Activated T-helper 1 cell treated with anti-CD3 and anti-CD28 coated beads, Interleukin-12 subunit alpha, Interleukin-12 subunit beta, Interleukin-2, Interleukin-4 antibody, amounts not matched to agents 30 ng/mL and 10 ng/mL and 1 ng/mL, durations not matched to agents 14 hours and 24 hours and 36 hours (primary cell): ENCODE measurements at places on chromosomes 1 and 21. TPM values are rescaled to one million over a fixed set of nuclear protein-coding genes. Genes with fewer than 3 reads are reported as not detected.

GRCh38 chr21:15309022-15309590 lies 244.3 kb upstream of the NRIP1 start:
- no peaks in the 10 kb centered on the region for H3K27me3 ChIP-seq
- H3K36me3 ChIP-seq = no peaks in the 10 kb centered on the region
- H3K4me1 ChIP-seq = no peaks in the 10 kb centered on the region
- no peak overlapping the region for H3K4me3 ChIP-seq
- DNase-seq = no peak

DNA sequence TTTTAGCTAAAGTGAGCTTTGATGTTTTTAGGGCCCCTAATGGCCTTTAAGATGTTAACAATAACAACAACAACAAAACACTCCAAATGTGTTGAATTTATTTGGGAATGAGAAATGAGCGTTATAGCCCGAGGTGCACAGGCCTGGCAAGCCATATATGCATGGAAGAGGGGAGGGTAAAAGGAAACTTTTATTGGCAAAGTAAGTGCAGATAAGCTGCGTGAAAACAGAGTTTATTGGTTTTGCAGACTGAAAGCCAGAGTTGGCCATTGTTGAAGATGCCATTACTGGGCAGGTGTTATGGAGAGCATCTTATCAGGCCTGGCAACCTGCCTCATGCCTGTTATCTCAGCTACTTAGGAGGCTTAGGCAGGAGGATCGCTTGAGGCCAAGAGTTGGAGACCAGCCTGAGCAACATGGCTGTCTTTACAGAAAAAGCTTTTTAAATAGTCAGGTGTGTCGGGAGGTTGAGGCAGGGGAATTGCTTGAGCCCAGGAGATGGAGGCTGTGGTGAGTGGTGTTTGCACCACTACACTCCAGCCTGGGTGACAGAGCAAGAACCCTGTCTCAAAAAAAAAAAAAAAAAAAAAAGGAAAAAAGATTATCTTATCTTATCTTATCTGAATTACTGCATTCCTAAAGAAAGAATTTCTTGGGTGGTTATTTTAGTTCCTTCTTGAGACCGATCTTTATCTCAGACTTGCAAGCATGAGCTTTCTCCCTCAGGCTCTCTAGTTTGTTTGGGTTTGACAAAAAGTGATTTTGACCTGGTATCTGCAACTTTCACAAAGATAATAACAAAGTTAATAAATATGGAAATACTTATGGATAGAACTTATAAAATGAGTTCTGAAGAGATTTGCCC lies 1.7 kb downstream of the PATJ start:
- H3K27ac ChIP-seq = no peak overlapping the region
- H3K4me3 ChIP-seq = peak overlapping the region; percentile 73
- DNase-seq = no peak
- H3K36me3 ChIP-seq = peaks cover 10% of the 10 kb centered on the region
- H3K4me1 ChIP-seq = peaks cover 22% of the 10 kb centered on the region
- H3K27me3 ChIP-seq = no peaks in the 10 kb centered on the region

Gene AGO4
- 7.5 and 8.0 TPM in 2 replicates for total RNA-seq

Gene HORMAD1
- not detected in 2 replicates for total RNA-seq

GRCh38 chr1:151282883-151283725 lies 1.0 kb downstream of the ZNF687 start:
- peak overlapping the region; percentile 94 for H3K4me3 ChIP-seq
- peaks cover 16% of the 10 kb centered on the region for H3K36me3 ChIP-seq
- no peaks in the 10 kb centered on the region for H3K27me3 ChIP-seq
- peaks cover 28% of the 10 kb centered on the region for H3K4me1 ChIP-seq
- H3K27ac ChIP-seq = peak overlapping the region; percentile 94

GRCh38 chr1:157819896-157820295 lies at the start of gene FCRL1:
FCRL1 (minus strand) TSS chr1:157820120; CDS start chr1:157820037, 83 bp downstream.
- no peaks in the 10 kb centered on the region for H3K4me1 ChIP-seq
- no peak within 1 kb of the TSS for H3K27ac ChIP-seq
- H3K4me3 ChIP-seq = no peak within 1 kb of the TSS
- DNase-seq = no peak
- H3K36me3 ChIP-seq = no peaks in the 10 kb centered on the region

GRCh38 chr21:44425895-44426662 lies 29.2 kb upstream of the LRRC3 start:
- no peak for DNase-seq
- no peaks in the 10 kb centered on the region for H3K27me3 ChIP-seq
- H3K4me3 ChIP-seq = peak overlapping the region; percentile 42
- H3K4me1 ChIP-seq = no peaks in the 10 kb centered on the region

- peak overlapping the region; percentile 76 for H3K27ac ChIP-seq
- H3K4me3 ChIP-seq = no peak overlapping the region
- no peak for DNase-seq
- H3K27me3 ChIP-seq = no peaks in the 10 kb centered on the region
- H3K4me1 ChIP-seq = peaks cover 87% of the 10 kb centered on the region
Observed at GRCh38 chr1:110637475-110637874, 31.3 kb upstream of the KCNA2 start.

- H3K27me3 ChIP-seq = peaks cover 2% of the 10 kb centered on the region
- no peaks in the 10 kb centered on the region for H3K4me1 ChIP-seq
- H3K4me3 ChIP-seq = no peak overlapping the region
- no peak for DNase-seq
Observed at GRCh38 chr1:110492573-110492972, 26.4 kb downstream of the KCNA10 start.

DNA sequence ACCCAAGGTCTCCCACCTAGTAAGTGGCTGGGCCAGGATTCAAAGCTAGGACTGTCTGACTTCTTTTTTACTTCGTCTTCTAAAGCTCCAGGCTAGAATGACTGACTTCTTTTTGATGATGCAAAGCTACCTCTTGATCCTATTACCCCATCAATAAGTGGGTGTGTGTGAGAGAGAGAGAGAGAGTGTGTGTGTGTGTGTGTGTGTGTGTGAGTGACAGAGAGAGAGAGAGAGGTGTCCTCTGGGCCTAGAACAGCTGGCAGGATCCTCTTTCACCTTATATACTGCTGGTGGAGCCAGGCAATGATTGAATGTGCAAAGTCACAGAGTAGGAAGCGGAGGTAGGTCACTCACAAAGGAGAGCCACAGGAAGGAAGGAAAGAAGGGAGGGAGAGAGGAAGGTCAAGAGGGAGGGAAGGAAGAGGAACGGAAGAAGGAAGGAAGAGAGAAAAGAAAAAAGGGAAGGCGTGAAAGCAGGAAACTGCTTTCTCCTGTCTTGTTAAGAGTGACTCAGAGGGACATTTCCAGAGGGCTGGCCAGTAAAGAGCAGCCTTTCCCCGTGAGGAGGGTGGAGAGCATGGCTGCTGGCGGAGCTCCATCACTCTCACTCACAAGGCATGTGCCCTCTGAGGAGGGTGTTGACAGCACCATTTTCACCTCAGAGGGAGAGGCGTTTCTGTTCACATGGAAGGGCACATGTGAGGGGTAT lies 68.9 kb downstream of the CDC7 start:
- peak overlapping the region; percentile 36 for H3K27ac ChIP-seq
- peaks cover 32% of the 10 kb centered on the region for H3K4me1 ChIP-seq
- H3K36me3 ChIP-seq = peaks cover 11% of the 10 kb centered on the region
- H3K4me3 ChIP-seq = no peak overlapping the region
- DNase-seq = no peak

Gene PRRX1
- not detected in 2 replicates for total RNA-seq

DNA sequence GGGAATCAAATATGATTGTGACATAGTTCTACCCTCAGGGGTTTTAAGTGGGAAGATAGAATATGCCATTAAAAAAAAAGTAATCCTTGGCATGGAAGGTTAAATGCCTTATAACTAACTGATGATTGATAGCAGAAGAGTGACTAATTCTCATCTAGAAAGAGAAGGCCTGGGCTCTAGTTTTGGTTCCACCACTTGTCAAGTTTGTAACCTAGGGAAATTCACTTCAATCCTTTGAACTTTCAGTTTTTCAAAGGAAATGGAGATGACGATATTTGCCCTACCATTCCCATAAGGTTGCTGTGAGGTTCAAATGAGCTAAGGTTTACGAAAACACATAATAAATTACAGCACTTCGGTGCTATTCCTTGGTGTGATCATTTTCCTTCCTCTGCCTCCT lies 88.5 kb downstream of the GPR88 start:
- H3K4me3 ChIP-seq = no peak overlapping the region
- DNase-seq = no peak
- no peak overlapping the region for H3K27ac ChIP-seq

- no peaks in the 10 kb centered on the region for H3K36me3 ChIP-seq
- H3K27me3 ChIP-seq = peaks cover 61% of the 10 kb centered on the region
- no peak overlapping the region for H3K27ac ChIP-seq
Observed at GRCh38 chr1:212512816-212513559, 80.3 kb downstream of the NENF start.

DNA sequence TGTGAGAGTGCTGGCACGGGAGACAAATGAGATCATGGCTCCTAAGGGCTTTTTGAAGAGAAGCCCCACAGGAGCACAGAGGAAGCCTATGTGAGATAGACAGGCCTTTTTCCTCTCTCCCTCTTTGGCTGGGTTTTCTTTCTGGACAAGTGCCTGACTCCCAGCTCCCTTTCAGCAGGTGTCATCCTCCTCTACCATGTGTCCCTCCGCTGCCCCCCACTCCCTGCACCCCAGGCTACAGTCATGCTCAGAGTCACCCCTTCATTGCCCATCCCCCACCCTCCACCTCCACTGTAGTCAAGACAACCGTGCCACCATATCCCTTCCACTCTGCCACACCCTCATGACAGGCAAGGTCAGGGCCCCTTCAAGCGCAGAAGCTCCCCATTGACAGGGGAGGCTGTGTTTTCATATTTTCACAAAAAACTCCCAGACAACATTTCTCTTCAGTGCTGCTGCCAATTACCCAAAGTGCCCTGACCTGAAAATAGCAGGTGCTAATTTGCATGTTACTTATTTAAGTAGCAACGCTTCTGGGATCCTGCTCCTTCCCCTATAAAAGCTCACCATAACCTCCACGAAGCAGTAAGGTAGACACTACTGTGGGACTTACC lies 92.1 kb upstream of the IPO9 start:
- no peak for DNase-seq
- H3K4me1 ChIP-seq = peaks cover 5% of the 10 kb centered on the region
- peaks cover 53% of the 10 kb centered on the region for H3K27me3 ChIP-seq
- H3K27ac ChIP-seq = no peak overlapping the region
- H3K36me3 ChIP-seq = no peaks in the 10 kb centered on the region

Gene LAPTM5
- total RNA-seq = 199 and 214 TPM in 2 replicates

GRCh38 chr21:33844104-33844889 lies 71.3 kb downstream of the ATP5PO start:
- no peak overlapping the region for H3K4me3 ChIP-seq
- no peaks in the 10 kb centered on the region for H3K36me3 ChIP-seq
- H3K4me1 ChIP-seq = no peaks in the 10 kb centered on the region
- no peak for DNase-seq
- no peaks in the 10 kb centered on the region for H3K27me3 ChIP-seq

DNA sequence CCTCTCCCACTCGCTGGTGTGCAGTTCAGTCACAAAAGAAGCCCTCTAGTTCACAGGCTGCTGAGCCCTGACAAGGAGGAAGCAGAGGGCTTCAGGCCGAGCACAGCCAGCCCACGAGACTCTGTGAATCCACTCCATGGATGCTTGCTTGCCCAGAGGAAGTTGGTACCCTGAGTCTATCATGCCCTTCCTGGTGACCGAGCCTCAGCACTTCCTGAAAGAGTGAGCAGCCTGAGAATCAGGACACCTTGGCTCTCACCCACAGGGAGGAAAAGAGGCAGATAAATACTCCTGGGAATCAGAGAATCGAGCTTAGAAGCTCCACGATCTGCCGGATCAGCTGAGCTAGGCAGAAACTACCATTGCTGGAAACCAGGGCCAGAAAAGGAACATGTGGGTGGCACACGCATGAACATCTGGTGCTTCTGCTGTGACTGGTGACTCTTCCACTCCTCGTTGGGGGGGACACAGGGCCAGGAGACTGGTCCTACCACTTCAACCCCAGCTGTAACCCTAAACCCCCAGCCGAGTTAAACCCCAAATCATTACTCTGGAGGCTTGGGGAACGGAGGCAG lies 376.3 kb upstream of the CAMK1G start:
- H3K36me3 ChIP-seq = no peaks in the 10 kb centered on the region
- no peak overlapping the region for H3K4me3 ChIP-seq
- peaks cover 50% of the 10 kb centered on the region for H3K27me3 ChIP-seq
- no peak for DNase-seq

DNA sequence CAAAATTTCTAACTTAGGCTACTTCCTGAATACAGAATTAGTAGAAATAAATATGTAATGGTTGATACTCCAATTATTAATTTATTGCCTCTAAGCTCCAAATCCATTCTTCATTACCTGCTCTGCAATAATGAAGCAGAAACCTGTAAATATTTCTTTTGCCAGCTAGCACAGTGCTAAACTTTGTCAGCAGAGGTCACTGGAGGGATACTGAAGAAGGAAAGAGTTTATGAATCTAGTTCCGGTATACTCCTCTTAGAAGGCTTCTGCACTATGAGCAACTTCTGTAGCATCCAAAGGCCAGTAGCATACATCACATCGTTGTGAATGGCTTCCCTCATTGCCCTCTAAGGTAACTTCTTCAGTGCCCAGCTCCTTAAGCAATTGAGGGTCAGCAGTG lies 81.0 kb upstream of the LHX8 start:
- no peak overlapping the region for H3K4me3 ChIP-seq
- no peaks in the 10 kb centered on the region for H3K27me3 ChIP-seq
- H3K36me3 ChIP-seq = no peaks in the 10 kb centered on the region
- no peak overlapping the region for H3K27ac ChIP-seq
- no peak for DNase-seq
- no peaks in the 10 kb centered on the region for H3K4me1 ChIP-seq

- H3K4me3 ChIP-seq = no peak overlapping the region
- DNase-seq = no peak
- no peak overlapping the region for H3K27ac ChIP-seq
- peaks cover 2% of the 10 kb centered on the region for H3K36me3 ChIP-seq
- no peaks in the 10 kb centered on the region for H3K27me3 ChIP-seq
Observed at GRCh38 chr1:193525411-193525810, 339.0 kb upstream of the B3GALT2 start.

Gene KIAA0040
- 43.8 and 45.6 TPM in 2 replicates for total RNA-seq

Gene B3GALT2
- total RNA-seq = 0.13 TPM in 1 of 2 replicates, not detected in the other

DNA sequence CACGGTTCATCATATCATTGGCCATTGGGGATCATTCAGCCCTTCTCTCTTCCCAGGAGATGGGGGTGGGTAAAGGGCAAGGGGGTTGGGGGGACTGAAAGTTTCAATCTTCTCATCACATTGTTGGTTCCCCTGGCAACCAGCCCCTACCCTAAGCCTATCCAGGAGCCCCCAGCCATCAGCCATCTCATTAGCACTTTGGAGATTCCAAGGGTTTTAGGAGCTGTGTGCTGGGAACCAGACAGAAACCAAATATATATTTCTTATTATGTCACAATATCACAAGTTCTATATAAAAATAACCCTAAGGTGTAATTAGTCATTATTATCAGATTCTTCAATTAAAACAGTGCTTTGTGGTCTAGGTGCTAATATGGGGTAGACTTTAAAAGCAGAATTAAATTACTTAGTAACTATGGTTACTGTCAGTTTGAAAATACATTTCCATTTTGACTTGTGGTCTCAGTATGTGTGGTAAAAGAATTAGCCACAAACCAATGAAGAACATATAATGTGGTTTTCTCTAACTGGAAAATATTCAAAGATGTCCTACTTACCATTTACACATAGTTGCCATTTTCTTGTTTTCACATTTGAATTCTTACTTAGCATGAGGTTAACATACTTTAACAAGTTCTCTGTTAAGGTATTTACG lies 28.1 kb downstream of the IL23R start:
- no peaks in the 10 kb centered on the region for H3K27me3 ChIP-seq
- no peak overlapping the region for H3K27ac ChIP-seq
- H3K4me1 ChIP-seq = peaks cover 38% of the 10 kb centered on the region
- no peak overlapping the region for H3K4me3 ChIP-seq
